D341Med (cell line): ENCODE measurements at places on chromosomes 12 and 14.

DNA sequence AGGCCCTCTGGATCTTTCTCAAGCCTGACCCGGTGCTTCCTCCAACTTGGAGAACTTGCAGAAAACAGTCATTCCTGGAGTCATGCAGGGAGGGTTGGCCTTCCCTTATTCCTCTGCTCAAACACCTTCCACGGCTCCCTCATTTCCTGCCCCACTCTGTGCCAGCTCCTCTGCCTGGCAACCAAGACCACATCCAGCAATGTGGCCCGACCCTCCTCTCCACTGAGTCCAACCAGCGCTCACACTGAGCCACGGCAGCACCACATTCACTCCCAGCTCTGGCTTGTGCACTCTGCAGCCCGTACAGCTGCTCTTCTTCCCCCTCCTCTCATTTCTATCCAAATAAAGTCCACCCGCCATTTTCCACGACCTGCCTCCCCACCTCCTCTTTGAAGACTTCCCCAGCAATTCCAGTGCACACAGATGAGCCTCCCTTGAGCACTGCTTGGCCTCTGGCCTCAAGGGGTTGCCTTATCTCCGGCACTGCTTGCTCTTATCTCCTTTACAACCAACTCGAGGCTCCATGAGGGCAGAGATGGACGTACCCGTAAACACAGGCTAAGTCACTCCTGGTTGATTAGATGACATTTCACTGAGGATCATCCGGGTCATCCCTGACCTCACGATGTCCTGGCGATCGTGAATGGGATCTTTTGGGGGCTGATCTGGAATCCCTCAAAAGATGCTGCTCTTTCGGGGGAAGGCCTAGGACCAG is 5.4 kb downstream of the PGF start:
- no peak for DNase-seq

DNA sequence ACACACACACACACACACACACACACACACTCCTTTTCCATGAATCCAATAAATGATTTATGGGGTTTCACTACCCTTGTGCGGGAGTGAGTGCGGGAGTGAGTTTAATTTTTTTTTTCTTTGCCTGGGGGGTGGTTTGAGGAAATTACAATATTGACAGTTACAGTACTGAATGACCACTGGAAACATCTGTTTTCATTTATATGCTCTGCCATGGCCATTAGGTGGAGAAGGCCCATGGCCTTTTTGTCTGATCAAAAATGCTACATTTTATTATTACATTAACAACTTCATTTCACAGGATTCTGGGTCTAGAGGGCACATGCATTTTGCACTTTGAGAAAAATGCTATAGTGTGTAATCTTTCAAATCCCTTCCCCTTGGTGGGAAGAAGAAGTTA is 5.9 kb downstream of the TBX3 start:
- DNase-seq: no peak

- DNase-seq: no peak
Measured at GRCh38 chr12:89840162-89840922, 131.7 kb upstream of the ATP2B1 start.

- no peak for DNase-seq
Measured at GRCh38 chr12:31234955-31235867, 90.7 kb downstream of the SINHCAF start.

DNA sequence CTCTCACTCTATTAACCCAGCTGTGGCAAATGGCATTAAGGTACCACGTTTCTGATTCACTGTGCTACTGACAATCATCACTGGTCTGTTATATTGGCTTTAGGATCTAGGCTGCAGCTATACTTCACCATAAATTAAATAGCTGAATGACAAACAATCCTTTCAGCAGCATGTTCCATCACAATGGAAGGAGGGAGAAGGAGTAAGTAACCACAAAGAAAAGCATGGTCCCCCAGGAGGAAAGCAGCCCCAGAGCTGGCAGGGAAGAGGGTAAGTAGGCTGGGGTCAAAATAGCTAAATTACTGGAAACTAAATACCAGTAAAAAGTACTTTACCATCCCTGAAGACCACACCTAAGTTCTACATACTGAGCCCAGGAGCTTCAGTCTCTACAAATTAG is 2.8 kb downstream of the ARMH4 start:
- DNase-seq: no peak

- no peak for DNase-seq
Measured at GRCh38 chr14:63909984-63910383, 57.2 kb downstream of the SYNE2 start.

GRCh38 chr14:57061009-57061711 is 207.5 kb downstream of the EXOC5 start:
- DNase-seq: no peak

- no peak for DNase-seq
Measured at GRCh38 chr14:88166616-88167015, 156.5 kb downstream of the KCNK10 start.

DNA sequence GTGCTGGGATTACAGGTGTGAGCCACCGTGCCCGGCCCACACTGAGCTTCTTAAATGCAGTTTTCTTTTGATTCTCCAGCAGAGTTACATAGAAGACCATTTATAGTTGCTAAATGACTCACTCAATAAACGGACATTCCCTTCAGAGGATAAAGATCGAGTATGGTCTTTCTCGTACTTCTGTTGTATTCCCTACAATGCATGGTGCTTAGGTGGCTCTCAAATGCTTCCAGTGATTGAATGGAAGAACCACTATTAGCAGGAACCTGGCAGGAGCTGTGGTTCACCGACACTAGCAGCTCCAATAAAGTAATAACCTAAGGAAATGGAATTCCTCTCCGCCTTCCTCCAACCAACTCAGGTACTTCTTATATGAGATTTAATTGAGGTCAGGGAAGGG is 3.9 kb upstream of the GPRC5A start:
- no peak for DNase-seq

DNA sequence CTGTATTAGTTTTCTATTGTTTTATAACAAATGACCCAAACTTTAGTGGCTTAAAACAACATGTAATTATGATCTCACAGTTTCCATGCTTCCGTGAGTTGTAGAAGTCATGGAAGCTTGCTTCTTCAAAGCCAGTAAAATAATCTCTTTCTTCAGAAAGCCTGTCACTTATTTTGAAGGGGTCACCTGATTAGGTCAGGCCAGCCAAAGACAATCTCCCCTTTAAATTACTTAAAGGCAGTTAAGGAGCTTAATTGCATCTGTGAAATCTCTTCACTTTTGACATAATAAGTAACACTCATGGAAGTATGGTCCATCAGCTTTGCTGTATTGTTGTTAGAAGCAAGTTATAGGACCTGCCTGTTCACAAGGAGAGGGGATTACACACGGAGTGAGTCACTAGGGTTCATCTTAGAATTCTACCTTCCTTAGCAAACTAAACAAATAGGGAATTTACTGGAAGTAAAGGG is 89.8 kb downstream of the FAR2 start:
- DNase-seq: no peak

DNA sequence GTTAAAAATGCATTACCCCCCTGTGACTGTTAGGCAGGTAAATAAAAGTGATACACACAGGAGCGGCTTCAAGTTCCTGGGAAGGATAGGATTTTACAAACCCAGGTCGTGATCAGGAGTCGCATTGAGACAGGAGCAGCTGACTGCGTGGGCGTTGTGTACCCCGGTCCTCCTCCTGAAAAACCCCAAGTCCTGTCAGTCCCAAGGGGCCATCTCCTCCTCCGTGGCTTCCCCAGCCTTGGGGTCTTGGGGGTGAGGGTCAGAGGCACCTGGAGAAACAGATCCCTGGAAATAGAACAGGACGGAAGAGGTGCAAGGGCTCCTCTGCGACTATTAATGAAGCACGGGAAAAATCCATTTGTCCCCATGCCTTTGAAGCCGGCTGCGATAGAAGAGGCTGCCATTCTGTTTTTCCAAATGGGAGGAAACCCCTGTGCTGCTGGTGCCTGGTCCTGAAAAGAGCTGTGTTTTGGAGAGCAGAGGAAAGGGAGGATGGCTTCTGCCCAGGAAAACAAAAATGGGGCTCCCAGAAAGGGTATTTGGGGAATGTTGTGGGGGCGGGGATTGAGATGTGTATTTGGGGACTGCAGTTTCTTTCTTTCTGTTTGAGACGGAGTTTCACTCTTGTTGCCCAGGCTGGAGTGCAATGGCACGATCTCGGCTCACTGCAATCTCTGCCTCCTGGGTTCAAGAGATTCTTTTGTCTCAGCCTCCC is 143.1 kb downstream of the ZNF664 start:
- no peak for DNase-seq

DNA sequence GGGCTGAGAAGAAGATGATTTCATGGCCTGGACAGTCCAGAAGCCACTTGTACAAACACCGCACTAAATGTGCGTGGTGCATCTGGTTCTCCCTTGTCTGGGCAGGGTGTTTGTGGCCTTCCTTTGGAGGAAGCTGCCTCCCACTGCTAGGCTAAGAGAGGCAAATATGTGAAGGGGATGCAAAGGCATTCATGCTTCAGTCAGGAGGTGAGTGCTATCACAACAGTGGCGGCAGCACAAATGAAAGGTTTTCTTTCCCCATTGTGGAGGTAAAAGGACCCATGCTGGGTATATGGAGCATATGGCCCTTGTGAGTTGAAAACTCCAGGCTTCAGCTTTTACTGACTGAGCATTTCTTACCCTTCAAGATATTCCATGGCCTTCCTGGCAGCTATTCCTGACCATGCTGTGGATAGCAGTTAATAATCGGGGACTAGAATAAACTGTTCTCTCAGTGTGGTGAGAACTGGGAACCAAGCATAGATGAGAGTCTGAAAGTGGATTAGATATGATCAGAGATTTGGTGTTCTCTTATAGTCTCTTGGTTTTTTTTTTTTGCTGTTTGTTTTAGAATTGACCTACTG is 69.9 kb downstream of the MYRFL start:
- no peak for DNase-seq

DNA sequence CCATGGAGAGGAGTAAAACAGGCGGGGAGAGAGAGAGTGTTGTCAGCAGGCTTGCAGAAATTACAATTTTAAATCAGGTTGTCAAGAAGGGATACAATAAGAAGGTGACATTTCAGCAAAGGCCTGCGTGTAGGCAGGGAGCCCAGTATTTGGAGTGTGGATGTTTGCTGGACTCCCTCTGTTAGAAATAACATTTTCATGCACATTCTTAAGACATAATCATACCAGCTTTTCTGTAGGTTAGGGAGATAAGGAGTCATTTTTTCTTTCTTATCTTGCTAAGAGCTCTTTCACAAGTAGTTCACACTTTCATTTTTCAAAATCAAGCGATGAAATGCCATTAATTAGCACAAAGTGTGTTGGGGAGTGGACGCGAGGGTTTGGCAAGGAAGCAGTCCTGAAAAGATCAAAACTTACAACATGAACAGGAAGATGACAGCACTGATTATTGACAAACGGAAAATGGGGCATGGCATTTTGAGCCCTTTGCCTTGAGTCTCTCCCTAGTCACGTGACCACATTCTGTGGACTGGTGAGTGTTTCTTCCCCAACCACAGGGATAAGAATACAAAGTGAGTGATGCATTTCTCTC is 160.2 kb downstream of the DAD1 start:
- no peak for DNase-seq

- DNase-seq: no peak
Measured at GRCh38 chr12:46390881-46391280, 18.3 kb upstream of the SLC38A2 start.

DNA sequence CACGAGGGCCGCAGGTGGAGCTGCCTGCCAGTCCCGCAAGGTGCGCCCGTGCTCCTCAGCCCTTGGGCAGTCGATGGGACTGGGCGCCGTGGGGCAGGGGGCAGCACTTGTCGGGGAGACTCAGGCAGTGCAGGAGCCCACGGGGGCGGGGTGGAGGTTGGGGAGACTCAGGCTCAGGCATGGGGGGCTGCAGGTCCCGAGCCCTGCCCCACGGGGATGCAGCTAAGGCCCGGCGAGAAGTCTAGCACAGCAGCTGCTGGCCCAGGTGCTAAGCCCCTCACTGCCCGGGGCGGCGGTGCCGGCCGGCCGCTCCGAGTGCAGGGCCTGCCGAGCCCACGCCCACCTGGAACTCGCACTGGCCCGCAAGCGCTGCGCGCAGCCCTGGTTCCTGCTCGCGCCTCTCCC is 39.2 kb upstream of the P2RX7 start:
- no peak for DNase-seq

GRCh38 chr12:8946733-8947132 is 2.7 kb downstream of the M6PR start:
- DNase-seq: no peak
